Inflammatory macrophage treated with lipopolysaccharide for 4 hours (primary cell): ENCODE measurements at places on chromosomes 1 and 21.

DNA sequence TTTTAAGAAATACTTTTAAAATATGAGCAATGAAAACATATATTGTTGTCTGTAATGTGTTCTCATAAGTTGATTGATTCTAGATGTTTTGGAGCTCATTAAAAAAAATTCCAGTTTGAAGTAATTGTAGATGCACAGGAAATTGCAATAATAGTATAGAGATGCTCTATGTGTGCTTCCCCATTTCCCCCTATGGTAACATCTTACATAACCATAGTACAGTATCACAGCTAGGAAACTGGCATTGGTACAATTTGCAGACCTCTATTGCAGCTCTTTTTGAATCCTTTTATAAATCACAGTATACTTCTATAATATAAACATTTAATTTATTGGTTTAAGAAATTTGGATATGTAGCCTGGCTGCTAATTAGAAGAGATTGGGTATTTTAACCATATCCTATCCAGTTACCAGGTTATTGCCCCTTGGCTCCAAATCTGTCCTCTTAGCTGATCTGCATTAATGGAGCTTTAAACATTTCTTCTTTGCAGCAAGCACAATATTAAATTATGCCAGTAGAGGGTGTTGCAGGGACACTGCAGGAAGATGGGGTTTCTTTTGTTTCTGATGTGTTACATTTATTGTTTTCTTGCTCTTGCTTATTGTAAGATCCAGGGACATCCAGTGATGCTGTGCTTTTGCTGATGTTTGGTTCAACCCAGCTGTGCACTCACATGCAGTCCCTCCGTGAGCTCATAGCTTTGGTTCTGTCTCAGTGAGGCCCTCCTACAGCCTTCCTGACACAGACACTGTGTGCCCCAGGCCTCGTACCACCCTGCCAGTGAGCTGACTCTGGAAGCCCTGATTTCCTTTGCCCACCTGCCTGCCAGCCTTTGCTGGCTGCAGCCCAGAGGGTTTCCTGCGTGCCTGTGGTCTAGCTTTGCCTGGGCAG lies 103.3 kb downstream of the RABGAP1L start:
- DNase-seq, result peak; percentile 58

GRCh38 chr1:14215151-14215550 lies 383.3 kb upstream of the KAZN start:
- no peak for DNase-seq

DNA sequence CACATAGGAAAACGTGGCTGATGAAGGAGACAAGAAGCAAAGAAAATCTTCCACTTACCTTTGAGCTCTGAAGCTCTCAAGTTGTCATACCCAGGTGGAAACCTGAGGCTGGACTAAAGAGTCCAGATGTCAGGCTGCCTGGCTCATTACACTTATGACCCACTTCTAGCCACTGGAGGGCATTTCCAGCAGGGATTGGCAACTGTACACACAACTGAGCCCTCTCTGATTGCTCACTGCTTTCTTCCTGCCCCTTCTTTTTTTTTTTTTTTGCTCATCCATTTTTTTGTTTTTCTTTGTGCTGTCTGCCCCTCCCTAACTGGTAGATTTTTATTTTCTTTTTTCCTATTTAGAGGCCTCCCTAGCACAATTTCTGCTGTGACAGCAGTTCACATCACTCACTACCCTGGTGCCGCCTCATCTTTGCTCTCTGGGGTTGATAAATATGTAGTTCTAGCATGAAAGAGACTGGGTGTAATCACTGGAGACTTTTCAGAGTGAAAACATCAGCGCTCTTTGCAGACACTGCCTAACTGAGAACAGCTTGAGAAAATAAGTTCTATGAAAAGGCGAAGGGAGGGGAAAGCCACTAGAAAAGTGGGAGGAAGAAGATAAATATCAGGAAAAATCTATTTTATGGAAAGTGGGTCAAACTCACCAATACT lies 334.5 kb downstream of the NUF2 start:
- DNase-seq, result no peak

- no peak for DNase-seq
Measured at GRCh38 chr1:33586795-33587194, 114.3 kb downstream of the ZSCAN20 start.

DNA sequence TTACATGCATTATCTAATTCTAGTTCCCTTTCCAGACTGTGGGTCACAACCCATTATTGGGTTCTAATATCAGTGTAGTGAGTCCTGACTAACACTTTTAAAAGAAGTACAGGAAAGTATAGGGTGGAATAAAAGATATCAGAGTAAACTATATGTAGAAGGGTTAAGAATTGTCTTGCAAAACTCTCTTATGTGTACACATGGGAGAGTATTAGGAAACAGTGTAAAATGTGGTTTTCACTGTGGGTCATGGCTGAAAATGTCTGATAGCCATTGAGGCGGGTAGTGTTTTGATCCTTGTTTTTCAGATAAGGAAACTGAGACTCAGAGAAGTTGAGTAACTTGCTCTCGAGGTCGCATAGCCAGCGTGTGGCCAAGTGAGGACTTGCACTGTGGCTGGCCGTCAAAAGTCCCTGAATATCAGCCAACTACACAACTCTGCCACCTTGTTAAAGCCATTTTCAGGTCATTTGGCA lies 18.5 kb upstream of the MTARC1 start:
- peak; percentile 35 for DNase-seq

GRCh38 chr1:233945573-233945972 lies 41.1 kb downstream of the SLC35F3 start:
- DNase-seq, result no peak

- DNase-seq, result no peak
Measured at GRCh38 chr1:27517301-27517700, 27.3 kb upstream of the WASF2 start.

DNA sequence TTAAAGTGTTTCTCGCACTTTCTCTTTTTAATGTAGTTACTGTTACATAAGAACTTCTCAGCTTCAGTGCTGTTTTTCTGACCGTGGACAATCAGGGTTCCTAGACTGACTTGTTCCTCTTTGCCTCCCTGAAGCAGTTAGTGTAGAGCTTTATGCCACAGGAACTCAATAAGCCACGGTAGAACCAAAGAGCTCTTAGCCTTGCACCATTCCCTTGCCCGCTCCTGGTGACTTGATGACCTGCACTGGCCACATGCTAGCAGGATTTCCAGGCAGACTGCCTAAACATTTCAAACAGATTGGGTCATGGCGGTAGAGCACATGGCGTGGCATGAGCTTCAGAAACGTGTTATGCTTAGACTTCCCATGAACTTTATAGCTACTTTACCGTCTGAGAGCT lies 18.8 kb upstream of the FASLG start:
- peak; percentile 21 for DNase-seq

DNA sequence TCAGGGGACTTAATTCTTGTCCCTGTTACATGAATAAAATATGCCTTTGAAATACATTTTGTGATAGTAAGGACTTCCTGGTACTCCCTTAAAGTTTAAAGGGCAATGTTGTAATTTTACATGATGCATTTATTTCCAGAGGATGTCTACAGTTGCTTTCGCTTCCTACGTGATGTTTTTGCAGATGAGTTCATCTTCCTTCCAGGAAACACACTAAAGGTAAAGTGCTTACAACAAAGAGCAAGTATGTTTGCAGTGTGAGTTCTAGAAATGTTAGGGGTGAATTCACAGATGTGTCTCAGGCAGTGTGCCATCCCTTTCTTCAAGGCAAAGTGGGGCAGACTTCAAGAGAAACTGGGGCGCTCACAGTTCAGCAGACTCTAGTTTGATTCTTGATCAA lies 31.2 kb downstream of the GNPAT start:
- no peak for DNase-seq

DNA sequence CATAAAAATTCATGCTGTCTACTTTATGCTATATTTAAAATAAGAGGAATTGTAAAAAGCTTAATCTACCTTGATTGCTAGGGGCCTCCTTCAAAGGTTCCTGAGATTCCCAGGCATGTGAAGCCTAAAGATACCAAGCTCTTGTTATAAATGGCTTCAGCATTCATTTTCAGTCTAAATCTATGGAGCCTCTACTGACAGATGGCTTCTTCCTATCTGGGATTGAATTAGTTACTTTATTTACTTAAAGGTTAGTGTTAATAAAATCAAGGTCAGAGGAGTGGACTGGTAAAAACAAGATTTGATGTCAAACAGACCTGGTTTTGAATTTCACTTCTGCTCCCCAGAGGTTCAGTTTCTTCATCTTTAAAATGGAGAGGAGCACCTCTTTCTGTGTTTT lies 93.7 kb downstream of the TNNI3K start:
- no peak for DNase-seq

DNA sequence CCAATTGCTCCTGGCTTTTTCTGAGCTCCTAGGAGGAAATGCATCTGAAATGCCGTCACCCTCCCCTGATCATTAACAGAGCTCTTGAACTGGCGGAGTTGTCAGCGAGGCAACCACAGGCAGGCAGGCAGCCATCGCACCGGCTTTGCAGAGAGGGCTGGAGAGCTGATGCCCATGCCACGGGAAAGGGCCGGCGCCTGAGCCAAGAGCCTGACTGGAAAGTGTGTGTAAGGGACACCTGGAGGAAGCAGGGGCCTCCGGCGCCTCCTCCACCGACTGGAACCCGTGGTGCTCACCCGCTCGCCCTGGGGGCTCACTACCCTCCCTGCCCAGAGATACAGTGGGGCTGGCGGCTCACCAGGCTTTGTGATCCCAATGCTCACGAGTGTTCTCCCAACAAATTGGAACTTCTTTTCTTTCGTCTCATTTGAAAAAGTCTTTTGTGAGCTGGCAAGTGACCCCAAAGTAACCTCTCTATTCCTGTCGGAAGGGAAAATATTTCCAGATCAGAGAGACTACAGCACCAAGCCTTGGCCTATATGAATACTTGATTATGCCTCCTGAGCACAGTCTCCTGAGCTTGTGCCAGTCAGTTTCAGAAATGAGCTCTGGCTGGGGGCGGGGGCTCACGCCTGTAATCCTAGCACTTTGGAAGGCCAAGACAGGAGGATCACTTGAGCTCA lies 97.7 kb upstream of the SLC25A33 start:
- DNase-seq, result no peak

- no peak for DNase-seq
Measured at GRCh38 chr1:3672231-3672970, 20.1 kb downstream of the TP73 start.
